ENCODE measurements at places on chromosomes 11 and 22.

- no peak for DNase-seq
Measured at GRCh38 chr11:119262668-119263351, 54.1 kb downstream of the MCAM start.

DNA sequence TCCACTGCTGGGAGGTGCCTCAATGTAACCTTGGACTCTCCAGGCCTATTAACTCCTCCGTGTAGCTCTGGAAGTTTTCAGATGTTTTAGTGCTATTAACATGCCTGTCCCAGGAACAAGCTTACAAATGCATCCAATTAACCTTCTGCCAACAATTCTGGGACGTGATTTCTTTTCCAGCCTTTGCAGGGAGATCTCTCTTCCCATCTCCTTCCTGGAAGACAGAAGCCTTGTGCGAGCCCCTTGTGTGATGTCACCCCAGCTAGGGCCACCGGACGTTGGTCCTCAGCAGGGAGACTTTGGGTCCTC is 47.7 kb upstream of the SYT7 start:
- DNase-seq, result no peak

- no peak for DNase-seq
Measured at GRCh38 chr22:32476281-32477195, 1.9 kb downstream of the FBXO7 start.

- DNase-seq, result peak; percentile 55
Measured at GRCh38 chr11:119589001-119589400, 140.0 kb downstream of the NECTIN1 start.

- DNase-seq, result no peak
Measured at GRCh38 chr11:14645015-14645912, 1.7 kb downstream of the PDE3B start.

DNA sequence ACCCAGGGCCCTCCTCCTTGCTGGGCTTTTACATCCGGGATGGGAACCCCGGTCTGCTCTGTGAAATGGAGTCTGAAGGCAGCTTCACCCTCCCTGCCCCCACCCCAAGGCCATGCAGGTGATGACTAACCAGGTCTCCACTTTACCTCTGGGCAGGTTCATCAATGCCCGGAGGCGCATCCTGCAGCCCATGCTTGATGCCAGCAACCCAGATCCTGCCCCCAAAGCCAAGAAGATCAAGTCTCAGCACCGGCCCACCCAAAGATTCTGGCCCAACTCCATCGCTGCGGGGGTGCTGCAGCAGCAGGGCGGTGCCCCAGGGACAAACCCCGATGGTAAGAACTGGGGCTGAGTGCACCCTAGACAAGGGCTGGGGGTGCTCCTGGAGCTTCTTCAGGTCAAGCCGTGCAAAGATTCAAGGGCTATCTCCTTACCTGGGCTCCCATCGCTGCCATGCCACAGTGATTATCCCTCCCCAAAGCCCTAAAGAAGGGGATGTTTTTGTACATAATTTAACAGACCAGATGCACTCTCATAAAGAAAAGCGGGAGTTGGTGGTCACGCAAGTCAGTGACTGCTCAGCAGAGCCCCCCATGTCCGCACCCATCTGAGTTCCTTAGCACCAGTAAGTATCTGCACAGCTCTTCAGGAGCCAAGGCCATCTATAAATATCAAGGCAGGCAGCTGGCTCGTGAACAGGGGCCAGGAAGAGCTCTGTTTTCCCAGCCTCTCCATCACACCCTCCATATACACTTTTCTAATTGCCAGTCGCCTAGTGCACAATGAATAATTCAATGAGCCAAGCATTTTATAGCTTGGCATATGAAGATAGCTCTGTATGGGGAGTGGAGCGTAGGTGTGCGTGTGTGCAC is 66.0 kb downstream of the FEZ1 start:
- no peak for DNase-seq

DNA sequence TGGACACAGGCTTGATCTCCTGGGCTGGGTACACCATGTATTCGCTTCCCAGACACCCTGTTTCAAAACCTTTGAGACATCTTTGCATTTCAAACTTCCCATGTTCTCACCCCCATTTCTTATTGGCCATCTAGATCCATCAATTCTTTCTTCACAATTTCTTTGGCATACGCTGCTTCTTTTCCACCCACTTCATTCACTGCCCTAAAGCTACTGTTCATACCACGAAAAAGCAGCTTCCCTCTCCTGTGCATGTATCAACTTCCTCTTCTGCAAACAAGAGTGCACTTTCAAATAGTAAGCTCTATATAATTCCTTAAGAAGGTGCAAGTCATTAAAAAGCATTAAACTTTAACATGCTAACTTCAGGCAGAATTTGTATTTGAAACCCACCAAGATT is 21.4 kb downstream of the UVRAG start:
- no peak for DNase-seq

DNA sequence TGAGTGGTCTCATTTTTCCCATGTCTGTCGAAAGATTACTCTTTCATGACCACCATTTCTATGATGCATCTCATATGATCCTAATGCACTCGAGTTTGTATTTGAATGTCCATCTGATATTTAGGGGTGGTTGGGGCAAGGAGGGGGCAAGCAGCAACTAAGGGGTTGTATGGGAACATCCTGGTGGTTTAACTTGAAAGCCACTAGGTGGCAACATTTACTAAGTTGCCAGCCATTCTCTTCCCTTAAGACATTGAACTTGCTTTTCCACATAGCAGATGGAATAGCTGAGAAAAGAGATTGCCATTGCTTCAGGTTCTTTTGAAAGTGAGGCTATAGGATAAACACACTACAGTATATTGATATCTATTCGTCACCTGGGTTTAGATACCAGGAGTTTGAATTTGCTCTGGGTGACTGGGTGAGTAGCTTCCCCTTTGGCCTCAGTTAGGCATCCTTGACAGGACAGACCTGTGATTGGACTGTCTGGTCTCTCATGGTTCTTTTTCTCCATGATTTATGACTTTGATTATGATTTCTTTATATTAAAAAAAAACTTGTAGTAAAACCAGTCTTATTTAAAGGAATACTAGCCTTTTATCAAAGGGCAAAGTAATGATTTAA is 32.4 kb downstream of the NF2 start:
- DNase-seq, result no peak

- no peak for DNase-seq
Measured at GRCh38 chr11:47328449-47329390, 23.8 kb downstream of the MYBPC3 start.

GRCh38 chr11:72224564-72225410 is at the start of gene INPPL1:
TSS of gene INPPL1 (plus strand) at chr11:72224767. CDS start at chr11:72224985, 218 bp downstream.
- DNase-seq, result peak; percentile 66

DNA sequence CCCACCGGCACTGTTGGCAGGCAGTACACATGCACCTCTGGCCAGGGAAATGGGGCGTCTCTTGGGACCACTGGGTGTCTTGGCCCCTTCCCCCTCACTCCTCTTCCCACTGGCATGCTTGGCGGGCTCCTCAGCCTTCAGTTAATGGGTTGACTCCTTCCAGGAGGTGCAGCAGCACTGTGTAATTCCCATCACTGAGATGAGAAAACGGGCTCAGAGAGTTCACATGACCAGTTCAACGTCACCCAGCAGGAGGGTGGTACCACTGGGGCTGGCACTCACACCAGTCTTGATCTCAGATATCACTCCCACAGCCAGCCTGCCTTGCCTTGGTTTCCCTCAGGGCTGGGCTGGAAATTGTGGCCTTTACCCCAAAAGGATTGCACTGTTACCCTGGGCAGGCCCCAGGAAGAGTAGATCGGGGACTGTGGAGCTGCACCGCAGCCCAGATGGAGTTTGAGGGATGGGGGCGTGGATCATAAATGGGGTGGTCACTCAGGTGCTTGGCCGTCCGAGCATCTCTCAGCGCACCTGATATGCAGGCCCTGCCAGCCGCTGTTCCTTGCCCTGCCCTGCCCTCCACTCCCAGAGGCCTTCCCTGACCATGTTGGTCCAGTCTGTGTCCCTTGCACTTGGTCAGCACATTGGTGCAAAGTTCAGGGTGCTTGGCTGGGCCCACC is 16.9 kb downstream of the CAPN5 start:
- DNase-seq, result peak; percentile 10

DNA sequence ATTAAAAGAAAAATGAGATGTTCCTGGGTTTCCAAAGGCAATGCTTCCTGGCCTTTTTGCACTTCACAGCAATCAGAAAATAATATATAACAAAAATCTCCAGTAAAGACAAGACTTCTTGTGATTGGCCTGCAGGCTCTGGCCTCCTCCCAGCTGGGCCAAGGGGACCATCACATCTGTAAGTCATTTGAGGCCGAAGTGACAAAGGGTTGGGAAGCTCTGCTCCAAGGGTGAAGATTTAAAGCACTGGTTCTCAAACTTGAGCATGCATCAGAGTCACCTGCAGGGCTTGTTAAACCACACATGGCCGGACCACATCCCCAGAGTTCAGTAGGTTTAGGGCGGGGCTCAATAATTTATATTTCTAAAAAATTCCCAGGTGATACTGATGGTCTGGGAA is 32.1 kb downstream of the ARFGAP2 start:
- DNase-seq, result peak; percentile 41

GRCh38 chr11:7381937-7382336 is 103.4 kb upstream of the OLFML1 start:
- no peak for DNase-seq

DNA sequence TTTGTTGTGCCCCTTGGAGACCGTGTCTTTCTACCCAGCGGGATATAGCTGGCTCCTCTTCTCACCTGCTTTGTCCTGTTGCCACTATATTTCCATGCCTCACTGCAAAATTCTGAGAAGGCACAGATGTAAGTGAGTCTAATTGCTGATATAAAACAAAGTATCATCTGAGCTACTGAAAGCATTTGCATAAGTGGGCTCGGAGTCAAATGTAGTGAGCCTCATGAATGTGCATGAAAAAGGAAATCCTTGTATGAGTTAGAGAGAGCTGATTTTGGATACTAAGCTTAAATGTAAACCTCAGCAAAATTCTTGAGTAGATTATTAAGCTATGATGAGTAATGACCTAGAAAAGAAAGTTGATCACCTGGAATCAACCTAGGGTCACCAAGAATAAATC is 13.9 kb downstream of the OVCH2 start:
- no peak for DNase-seq

- DNase-seq, result no peak
Measured at GRCh38 chr11:110314366-110315095, 18.1 kb upstream of the RDX start.

DNA sequence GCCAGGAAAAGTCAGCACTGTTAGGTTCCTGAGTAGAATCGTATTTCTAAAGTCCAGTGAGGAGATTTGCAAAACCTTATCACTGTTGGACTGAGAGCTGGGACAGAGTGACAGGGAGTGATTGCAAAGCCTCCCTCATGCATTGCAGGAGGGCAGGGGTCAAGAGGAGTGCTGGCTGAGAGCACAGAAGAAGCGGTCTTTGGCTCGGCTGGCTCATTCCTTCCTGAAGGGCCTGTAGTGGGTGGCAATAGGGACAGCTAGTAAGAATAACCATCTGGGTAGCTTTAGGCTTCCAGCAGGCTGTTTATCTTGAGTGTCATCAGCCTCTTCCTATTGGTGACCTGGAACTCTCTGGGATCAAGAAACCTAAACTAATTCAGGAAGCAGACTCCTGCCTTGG is 53.4 kb downstream of the CD44 start:
- no peak for DNase-seq

GRCh38 chr11:62324731-62325556 is 12.3 kb upstream of the ASRGL1 start:
- peak; percentile 54 for DNase-seq

DNA sequence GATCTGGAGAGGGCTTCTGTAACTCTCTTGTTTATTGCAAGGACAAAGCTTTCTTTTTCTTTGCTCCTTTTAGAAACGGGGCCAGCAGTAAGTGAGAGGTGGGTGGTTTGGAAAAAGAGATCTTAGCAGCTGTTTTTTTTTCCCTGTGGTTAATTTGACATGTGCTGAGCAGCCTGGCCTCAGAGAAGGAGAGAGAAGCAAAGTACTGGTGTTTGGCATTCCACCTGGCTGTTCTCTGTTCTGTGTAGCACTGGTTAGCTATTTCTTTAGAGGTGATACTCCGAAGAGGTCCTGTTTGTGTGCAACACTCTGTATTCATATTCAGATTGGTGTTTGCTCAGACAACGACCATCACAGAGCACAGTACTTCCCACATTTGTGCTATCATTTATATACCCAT is 80.8 kb upstream of the SORL1-AS1 start:
- DNase-seq, result no peak

DNA sequence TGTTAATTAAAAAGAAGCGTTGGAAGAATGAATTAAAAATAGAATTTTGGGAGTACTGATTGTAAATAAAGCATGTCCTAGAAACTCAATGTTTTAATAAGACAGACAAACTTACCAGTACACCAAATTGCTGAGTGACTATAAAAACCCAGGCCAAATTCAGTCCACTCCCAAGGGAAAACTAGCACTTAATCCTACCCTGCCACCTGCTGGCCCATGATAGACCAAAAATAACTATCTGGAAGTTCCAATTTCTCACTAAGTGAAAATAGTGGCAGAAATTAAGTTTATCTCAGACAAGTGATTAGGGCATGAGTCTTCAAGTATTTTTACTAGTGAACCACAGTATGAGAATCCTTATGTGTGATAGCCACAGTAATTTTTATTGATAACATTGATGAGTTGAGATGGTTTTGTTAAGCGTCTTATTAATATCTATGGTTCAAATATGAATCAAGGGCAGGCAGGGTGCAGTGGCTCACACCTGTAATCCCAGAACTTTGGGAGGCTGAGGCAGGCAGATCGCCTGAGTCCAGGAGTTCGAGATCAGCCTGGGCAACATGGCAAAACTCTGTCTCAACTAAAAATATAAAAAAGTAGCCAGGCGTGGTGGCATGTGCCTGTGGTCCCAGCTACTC is 9.8 kb upstream of the DDX10 start:
- DNase-seq, result no peak

DNA sequence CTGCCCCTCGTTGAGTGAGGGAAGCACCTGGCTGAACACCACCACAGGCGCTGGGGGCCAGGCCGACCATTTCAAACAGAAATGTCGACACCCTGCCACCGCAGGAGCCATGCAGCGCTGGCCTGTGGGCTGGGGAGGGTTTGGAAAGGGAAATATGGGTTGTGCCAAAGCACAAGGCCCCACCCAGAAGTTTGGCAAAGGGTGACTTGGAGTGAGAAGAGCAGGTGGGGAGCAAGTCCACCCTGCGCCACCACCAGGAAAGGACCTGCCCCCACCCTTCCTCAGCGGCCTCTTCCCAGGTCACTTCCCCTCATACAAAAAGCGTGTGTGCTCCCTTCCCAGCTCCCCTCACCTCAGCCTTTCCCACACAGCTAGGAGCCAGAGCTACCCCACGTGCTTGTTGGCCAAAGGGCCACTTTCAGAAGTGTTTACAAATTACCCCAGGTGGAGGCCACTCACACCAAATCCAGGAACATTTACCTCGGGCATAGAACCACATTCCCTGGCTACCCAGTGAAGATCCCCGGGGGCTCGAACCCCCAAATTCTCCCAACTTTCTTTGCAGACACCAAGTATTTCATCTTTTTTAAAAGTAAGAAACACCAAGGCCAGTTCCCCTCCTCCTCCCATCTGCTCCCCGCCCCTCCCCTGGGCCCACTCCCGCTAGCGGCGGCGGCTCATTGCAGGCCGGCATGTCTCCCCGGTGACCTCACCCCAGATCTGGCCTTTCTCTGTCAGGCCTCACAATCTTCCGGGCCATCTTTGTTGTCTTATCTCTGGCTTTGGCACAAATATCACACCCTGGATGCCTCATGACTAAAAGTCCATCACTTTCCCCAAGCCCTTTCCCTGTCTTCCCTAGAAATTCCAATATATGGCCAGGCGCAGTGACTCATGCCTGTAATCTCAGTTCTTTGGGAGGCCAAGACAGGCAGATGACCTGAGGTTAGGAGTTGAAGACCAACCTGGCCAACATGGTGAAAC is 20.5 kb upstream of the SCGB1A1 start:
- DNase-seq, result peak; percentile 54

- no peak for DNase-seq
Measured at GRCh38 chr11:108536783-108537182, 38.6 kb upstream of the POGLUT3 start.

- no peak for DNase-seq
Measured at GRCh38 chr11:75576499-75576918, 14.5 kb downstream of the SERPINH1 start.
